ENCODE measurements at places on chromosomes 5 and 9. TPM values are rescaled to one million over a fixed set of nuclear protein-coding genes. Genes with fewer than 3 reads are reported as not detected.

Gene PKD2L2
- not detected for total RNA-seq

Gene CDC20B
- total RNA-seq: not detected

Gene TTC1
- total RNA-seq: 13.3 TPM

Gene PCDHB11
- 1.3 TPM for total RNA-seq

Gene SMIM33
- not detected for total RNA-seq

Gene NEK6
- 52.2 TPM for total RNA-seq

Gene FOXI1
- not detected for total RNA-seq

Gene LPAR1
- 37.3 TPM for total RNA-seq

Gene AOPEP
- 113 TPM for total RNA-seq

Gene NAIP
- 38.4 TPM for total RNA-seq

Gene PCDHA12
- total RNA-seq: 0.55 TPM

Gene CYLC2
- not detected for total RNA-seq

Gene AFAP1L1
- 66.5 TPM for total RNA-seq

Gene CMYA5
- 12.8 TPM for total RNA-seq

Gene FRRS1L
- 2.9 TPM for total RNA-seq

Gene OR1J2
- 6.4 TPM for total RNA-seq

Gene SHOC1
- not detected for total RNA-seq

Gene CDH9
- not detected for total RNA-seq

Gene IDNK
- 2.6 TPM for total RNA-seq

Gene PDZD2
- 8.9 TPM for total RNA-seq

Gene WDR38
- not detected for total RNA-seq

Gene OTP
- total RNA-seq: not detected

Gene PTGS1
- total RNA-seq: 49.6 TPM

Gene FBXL7
- total RNA-seq: 17.1 TPM

Gene CCDC183
- total RNA-seq: 7.5 TPM

Gene ZNF367
- total RNA-seq: 1.3 TPM

Gene NUP155
- total RNA-seq: 8.5 TPM

Gene CDK5RAP2
- total RNA-seq: 30.3 TPM

Gene CDH18
- total RNA-seq: not detected

Gene SLC4A9
- not detected for total RNA-seq

Gene IFNK
- not detected for total RNA-seq

Gene TMEM171
- total RNA-seq: 2.2 TPM

Gene GARIN3
- not detected for total RNA-seq

Gene ORM2
- total RNA-seq: 2.0 TPM

Gene CDHR2
- total RNA-seq: 9.8 TPM

Gene LRRC26
- total RNA-seq: 440 TPM

Gene PIK3R1
- total RNA-seq: 280 TPM

Gene SEPTIN8
- 18.5 TPM for total RNA-seq

Gene DMRT2
- total RNA-seq: 23.2 TPM

Gene IGFBPL1
- 2.2 TPM for total RNA-seq

Gene SLC36A3
- total RNA-seq: not detected

Gene XRCC4
- 12.3 TPM for total RNA-seq

Gene ZBTB34
- total RNA-seq: 19.1 TPM

Gene MRPS27
- 21.0 TPM for total RNA-seq

Gene C5orf58
- not detected for total RNA-seq
